ENCODE measurements at places on chromosomes 4 and X. TPM values are rescaled to one million over a fixed set of nuclear protein-coding genes. Genes with fewer than 3 reads are reported as not detected.

DNA sequence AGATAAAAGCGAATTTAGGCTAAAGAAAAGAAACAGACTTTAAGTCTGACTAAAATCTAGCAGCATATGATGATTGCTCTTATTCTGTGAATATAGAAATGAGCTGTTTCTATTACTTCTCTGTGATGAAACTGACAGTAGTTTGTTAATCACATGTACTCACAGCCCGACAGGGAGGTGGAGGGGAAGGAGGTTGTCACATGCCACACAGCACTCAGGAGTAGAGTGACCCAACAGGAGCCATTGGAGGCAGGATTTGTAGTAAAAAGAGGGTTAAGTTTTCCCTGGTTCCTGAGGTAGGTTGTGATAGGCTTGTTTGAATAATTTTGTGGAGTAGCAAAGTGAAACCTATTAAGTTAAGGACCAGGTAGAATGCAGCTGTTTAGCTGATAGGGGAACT lies 495.9 kb downstream of the CENPC start:
- no peaks in the 10 kb centered on the region for H3K36me3 ChIP-seq
- no peaks in the 10 kb centered on the region for H3K4me1 ChIP-seq
- H3K27ac ChIP-seq, result no peak overlapping the region
- H3K27me3 ChIP-seq, result no peaks in the 10 kb centered on the region
- no peak for DNase-seq

- H3K36me3 ChIP-seq, result peaks cover 47% of the 10 kb centered on the region
- H3K27me3 ChIP-seq, result no peaks in the 10 kb centered on the region
- DNase-seq, result peak; percentile 84
- peaks cover 80% of the 10 kb centered on the region for H3K4me1 ChIP-seq
Measured at GRCh38 chr4:48129307-48130014, 4.6 kb downstream of the TXK start.

GRCh38 chrX:20680998-20681397 lies 414.3 kb upstream of the RPS6KA3 start:
- H3K4me1 ChIP-seq, result no peaks in the 10 kb centered on the region
- H3K27ac ChIP-seq, result no peak overlapping the region
- H3K4me3 ChIP-seq, result no peak overlapping the region
- no peaks in the 10 kb centered on the region for H3K36me3 ChIP-seq
- no peak for DNase-seq

DNA sequence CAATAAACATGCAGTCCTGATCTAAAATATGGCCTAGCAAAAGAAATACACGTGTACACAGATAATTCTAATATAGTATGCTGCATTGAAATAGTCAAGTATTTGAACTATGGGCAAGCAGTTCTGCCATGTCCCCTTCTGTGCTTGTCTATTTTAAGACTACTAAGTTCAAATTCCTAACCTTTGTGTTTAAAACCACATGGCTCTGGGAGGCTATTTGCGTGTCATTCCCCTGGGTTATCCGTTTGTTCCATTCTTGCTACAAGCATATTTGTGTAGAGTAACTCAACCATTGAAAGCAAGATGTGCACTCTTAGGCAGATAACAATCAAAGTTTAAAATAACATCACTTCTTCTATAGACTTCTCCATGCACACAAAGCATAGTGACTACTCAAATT lies 25.4 kb upstream of the TBC1D1 start:
- no peak for DNase-seq
- H3K4me1 ChIP-seq, result no peaks in the 10 kb centered on the region

- no peak overlapping the region for H3K27ac ChIP-seq
- no peak for DNase-seq
- no peaks in the 10 kb centered on the region for H3K36me3 ChIP-seq
- no peaks in the 10 kb centered on the region for H3K27me3 ChIP-seq
- H3K4me3 ChIP-seq, result no peak overlapping the region
Measured at GRCh38 chrX:32280921-32281320, 930.4 kb downstream of the DMD start.

MXRA5 gene
- total RNA-seq, result not detected

MAGEC2 gene
- not detected for total RNA-seq

- DNase-seq, result no peak
- peaks cover 49% of the 10 kb centered on the region for H3K27me3 ChIP-seq
Measured at GRCh38 chr4:168633496-168633895, 136.6 kb downstream of the PALLD start.

DNA sequence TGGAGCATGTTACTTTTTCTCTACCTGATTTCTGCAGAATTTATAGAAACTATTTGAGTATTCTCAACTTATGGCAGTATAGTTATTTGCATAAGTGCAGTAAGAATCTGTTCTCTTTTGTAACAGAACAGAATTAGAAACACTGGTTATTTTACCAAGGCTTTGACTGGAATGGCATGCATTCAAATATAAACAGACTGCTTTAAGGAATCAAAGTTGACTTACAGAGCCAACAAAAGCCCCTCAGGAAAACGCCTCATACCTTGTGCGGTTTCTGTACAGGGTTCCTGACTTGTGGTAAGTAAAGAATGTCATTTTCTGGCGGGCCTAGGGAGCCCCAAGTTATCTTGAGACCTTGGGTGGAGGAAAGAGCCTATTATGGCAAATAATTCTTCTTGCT lies 97.1 kb downstream of the GPR143 start:
- H3K27me3 ChIP-seq, result no peaks in the 10 kb centered on the region
- peaks cover 3% of the 10 kb centered on the region for H3K4me1 ChIP-seq
- DNase-seq, result no peak
- H3K36me3 ChIP-seq, result peaks cover 7% of the 10 kb centered on the region
- H3K27ac ChIP-seq, result no peak overlapping the region

- no peak overlapping the region for H3K27ac ChIP-seq
- DNase-seq, result no peak
- no peaks in the 10 kb centered on the region for H3K36me3 ChIP-seq
- no peaks in the 10 kb centered on the region for H3K4me1 ChIP-seq
- no peak overlapping the region for H3K4me3 ChIP-seq
Measured at GRCh38 chr4:175823015-175823742, 11.1 kb upstream of the GPM6A start.

DNA sequence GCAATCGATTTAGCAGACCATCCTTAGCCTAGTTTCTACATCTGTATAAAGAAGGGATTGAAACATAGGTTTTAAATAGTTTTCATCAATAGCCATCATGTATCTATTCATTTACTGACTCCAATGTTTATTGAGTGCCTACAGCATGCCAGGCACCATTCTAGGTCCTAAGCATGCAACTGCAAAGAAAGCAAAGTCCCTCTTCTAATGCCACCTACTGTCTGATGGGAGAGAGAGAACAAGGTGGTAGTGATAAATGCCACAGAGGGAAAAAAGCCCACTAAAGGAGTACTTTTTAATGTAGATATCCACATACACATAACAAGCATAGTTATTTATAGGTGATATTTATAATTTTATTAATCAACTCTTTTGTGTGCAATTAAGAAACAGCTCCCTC lies 67.6 kb upstream of the PPARGC1A start:
- DNase-seq, result no peak
- H3K27me3 ChIP-seq, result no peaks in the 10 kb centered on the region
- H3K4me1 ChIP-seq, result no peaks in the 10 kb centered on the region
- no peak overlapping the region for H3K4me3 ChIP-seq

GRCh38 chr4:56728512-56728911 lies 47.4 kb upstream of the HOPX start:
- H3K27ac ChIP-seq, result no peak overlapping the region
- H3K27me3 ChIP-seq, result no peaks in the 10 kb centered on the region
- no peaks in the 10 kb centered on the region for H3K36me3 ChIP-seq
- no peak overlapping the region for H3K4me3 ChIP-seq

DNA sequence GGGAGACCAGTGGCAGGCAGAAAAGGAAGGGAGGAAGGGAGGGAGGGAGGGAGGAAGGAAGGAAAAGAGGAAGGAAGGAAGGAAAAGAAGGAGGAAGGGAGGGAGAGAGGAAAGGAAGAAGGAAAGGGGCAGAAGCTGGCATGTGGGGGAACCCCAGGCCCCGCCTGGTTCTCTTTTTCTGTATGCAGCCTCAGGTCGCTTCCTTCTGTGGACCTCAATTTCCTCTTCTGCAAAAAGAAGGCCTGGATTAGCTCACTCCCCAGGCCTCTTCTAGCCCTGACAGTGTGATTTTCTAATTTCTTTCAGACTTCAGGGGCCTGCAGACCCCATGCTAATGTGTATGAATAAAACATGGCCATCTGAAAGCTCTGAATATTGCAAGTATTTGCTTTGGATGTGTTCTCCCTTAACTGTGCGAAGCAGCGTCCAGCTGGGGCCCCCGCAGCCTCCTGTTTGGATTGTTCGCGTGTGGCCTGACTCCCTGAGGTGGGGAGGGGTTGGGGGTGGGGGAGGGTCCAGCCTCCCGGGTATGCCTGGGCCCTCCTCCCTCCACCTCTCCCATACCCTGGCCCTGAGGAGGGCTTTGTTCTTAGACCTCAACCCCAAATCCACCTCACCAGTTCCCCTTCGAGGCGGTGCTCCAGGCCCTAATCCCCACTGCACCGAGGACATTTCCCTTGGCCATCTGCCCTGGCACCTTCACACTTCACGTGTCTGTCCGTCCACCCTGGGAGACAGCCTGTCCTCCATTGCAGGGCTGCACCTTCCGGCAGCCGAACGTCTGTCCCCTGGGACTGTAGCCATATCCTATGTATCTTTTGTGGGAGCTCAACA lies 199.9 kb upstream of the ATP6AP2 start:
- no peak overlapping the region for H3K27ac ChIP-seq
- H3K36me3 ChIP-seq, result no peaks in the 10 kb centered on the region
- no peaks in the 10 kb centered on the region for H3K27me3 ChIP-seq
- H3K4me1 ChIP-seq, result no peaks in the 10 kb centered on the region
- DNase-seq, result no peak

DNA sequence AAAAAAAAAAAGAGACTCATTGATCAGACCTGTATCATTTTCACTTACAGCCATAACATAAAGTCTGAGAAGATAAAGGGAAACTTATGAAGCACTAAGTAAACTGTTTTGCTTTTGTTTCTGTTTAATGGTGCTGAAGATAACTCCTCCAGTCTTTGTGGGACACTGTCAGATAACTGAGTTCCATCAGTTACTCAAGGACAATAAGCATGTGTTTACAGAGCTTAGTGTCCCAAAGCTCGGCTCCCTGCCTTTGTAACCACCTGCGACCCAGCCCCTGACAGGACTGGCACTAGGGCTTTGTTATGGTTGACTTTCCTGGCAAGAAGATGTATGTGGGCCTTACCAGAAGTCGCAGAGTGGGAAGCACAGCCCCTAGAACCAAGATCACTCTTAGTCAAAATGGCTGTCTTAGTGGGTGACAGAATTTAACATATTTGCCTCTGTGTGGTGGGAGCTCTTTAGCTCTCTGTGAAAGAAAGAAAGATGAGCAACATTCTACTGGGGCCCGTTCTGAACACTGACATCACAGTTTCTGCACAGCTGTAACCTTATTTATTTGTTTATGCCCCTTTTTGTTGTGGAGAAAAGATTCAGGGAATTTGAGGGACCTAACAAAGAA lies 68.1 kb downstream of the FNIP2 start:
- DNase-seq, result no peak
- no peaks in the 10 kb centered on the region for H3K4me1 ChIP-seq
- no peaks in the 10 kb centered on the region for H3K27me3 ChIP-seq
- no peak overlapping the region for H3K4me3 ChIP-seq
- H3K27ac ChIP-seq, result no peak overlapping the region

DNA sequence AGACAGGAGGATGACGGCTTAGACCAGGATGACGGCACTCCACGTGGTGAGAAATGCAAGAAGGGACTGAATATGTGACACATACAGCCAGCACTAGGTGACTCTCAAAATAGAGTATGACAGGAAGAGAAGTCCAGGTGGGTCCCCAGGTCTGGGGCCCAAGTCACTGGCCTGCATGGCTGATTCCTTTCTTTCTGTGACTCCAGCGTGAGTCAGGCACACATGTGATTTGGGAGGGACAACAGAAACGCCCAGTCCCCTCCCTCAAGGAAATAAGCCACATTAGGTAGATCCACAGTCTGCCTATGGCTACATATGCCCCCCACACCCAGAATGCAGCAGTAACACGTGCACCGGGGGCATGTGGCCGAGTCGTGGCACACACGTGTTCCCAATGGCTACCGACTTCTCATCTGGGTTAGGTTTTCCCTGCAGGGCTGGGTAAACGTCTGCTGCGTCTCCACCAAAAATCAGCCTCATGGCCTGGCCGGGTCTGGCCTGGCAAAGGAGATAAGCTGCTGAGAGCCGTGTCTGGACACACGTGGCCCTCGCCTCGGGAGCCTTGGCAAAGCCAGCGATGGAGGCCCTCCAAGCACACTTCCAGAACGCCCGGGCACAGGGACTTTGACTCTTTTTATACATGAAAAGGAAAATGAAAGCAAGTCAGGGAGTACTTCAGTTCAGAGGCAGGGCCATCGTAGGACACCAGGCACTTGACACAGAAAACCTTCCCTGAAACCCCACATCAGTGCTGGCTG lies 19.3 kb downstream of the SEL1L3 start:
- H3K27ac ChIP-seq, result no peak overlapping the region
- peaks cover 25% of the 10 kb centered on the region for H3K36me3 ChIP-seq
- H3K4me3 ChIP-seq, result no peak overlapping the region
- H3K27me3 ChIP-seq, result no peaks in the 10 kb centered on the region
- peaks cover 47% of the 10 kb centered on the region for H3K4me1 ChIP-seq

DNA sequence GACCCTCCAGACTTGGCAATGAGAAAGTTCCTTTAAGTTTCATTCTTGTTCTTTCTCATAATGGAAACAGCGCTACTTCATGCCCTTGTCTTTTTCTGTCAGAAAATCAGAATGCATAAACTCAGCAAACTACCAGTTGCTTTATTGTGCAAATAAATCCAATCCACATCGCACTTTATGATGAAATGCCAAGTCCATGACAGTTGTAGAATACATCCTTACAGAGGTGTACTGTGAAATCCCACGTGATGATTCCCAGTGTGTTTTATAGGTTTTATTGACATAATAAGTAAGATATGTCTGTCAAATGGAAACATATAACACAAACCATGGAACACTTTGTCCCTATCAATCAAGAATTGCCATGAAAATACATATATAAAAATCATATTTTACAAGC lies 295.0 kb downstream of the PCDH7 start:
- H3K27ac ChIP-seq, result no peak overlapping the region
- H3K36me3 ChIP-seq, result no peaks in the 10 kb centered on the region

DNA sequence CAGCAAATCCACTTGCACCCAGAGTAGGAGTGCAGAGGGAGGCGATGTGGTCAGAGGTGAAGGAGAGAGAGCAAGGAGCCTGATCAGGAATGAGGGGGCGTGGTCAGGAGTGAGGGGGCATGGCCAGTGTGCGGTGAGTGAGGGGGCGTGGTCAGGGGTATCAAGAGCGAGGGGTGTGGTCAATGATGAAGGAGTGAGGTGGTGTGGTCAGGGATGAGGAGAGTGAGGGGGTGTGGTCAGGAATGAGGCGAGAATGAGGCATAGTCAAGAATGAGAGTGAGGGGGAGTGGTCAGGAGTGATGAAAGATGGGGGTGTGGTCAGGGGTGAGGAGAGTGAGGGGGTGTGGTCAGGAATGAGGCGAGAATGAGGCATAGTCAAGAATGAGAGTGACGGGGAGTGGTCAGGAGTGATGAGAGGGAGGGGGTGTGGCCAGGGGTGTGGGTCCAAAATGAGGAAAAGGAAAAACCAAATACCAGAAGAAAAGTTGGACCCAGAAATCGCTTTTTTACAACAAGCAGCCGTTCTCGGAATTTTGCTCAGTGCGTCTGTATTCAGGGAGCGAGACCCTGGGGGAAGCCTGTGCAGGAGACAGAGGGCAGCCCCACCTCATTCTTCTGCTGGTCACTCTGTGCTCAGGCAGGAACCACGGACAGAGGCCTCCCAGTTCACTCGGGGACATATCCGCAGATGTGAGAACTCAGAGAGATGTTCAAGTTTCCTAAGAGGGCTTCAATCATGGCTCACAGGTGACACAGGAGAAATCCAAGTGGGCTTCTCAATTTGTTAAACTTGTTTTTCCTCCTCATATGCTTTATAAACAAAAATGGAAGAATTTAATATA lies 47.5 kb downstream of the MAGEA1 start:
- H3K4me3 ChIP-seq, result no peak overlapping the region
- H3K36me3 ChIP-seq, result no peaks in the 10 kb centered on the region
- peaks cover 12% of the 10 kb centered on the region for H3K27me3 ChIP-seq
- H3K4me1 ChIP-seq, result no peaks in the 10 kb centered on the region
